GM04503 (cell line): ENCODE measurements at places on chromosomes 12 and 14.

DNA sequence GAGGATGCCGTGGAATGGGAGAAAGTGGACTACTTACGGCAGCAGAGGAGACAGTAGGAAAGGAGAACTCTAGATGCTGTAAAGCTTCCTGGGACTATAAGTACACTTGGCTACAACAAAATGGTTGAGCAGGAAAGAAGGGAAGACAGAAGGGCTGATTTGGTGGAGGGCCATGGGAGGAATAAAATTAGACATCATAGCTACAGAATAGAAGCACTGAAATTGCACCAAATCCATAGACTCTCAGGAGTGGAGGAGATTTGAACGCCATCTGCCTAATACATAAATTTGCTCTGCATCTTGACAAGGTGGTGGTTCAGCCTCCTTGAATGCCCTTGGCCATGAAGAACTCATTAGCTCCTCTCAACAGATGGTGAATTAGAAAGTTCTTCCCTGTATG, 16.3 kb upstream of the DCP1B start:
- no peak for DNase-seq

DNA sequence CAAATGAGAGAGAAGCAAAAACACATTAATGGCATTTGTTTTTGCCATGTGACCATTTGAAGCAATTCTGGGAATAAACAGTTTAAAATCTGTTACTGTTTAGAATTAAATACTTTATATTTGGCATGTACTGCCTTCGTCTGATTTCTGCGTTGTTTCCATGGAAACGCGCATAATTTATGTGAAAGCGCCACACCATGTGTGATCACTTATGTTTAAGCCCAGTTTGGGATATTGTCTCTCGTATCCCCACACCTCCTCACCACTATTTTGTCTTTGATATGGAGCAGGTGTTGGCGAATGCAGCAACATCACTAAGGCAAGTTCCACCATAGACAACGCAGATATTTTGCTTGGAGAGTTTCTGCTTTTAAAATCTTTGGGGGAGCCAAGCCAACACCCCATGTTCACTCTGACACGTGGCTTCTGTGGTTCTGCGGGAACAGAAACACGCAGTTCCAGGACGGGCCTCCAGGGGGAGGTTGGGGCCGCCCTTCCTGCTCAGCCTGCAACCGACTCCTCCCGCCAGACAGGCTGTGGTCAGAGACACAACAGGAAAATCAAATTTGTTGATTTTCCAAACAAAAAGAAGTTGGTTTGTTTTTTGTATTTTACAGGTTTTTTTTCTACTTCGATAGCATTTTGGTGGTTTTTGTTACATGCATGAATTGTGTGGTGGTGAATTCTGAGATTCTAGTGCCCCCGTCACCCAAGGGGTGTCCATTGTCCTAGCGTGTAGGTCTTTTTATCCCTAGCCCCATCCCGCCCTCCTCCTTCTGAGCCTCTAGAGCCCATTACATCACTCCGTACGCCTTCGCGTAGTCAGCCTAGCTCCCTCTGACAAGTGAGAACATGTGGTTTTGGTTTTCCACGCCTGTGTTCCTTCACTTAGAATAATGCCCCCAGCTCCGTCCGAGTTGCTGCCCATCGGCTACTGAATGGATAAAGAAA, 101.9 kb upstream of the SFSWAP start:
- DNase-seq = no peak

GRCh38 chr12:69129564-69129963, 109.8 kb upstream of the CPSF6 start:
- DNase-seq = no peak

DNA sequence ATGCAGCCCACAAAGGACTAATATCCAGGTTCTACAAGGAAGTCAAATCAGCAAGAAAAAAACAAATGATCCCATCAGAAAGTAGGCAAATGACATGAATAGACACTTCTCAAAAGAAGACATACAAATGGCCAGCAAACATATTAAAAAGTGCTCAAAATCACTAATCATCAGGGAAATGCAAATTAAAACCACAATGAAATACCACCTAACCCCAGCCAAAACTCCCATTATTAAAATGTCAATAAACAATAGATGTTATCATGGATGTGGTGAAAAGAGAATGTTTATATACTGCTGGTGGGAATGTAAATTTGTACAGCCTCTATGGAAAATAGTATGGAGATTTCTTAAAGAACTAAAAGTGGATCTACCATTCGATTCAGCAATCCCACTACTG, 25.0 kb downstream of the SLC41A2 start:
- no peak for DNase-seq

- no peak for DNase-seq
These were observed 25.9 kb upstream of the BLTP3B start for GRCh38 chr12:100168562-100168961.
